HCT116 (cell line): ENCODE measurements at places on chromosomes 1 and 21. TPM values are rescaled to one million over a fixed set of nuclear protein-coding genes. Genes with fewer than 3 reads are reported as not detected.

The NR1I3 gene
- total RNA-seq = not detected

GRCh38 chr1:41184446-41184845, 57.7 kb downstream of the SCMH1 start:
- H3K4me1 ChIP-seq = no peaks in the 10 kb centered on the region
- no peak overlapping the region for H3K27ac ChIP-seq
- no peak overlapping the region for H3K4me3 ChIP-seq
- no peak for DNase-seq
- H3K27me3 ChIP-seq = no peaks in the 10 kb centered on the region

GRCh38 chr1:46030074-46030870, 102.2 kb downstream of the PIK3R3 start:
- no peak for DNase-seq
- H3K27me3 ChIP-seq = no peaks in the 10 kb centered on the region
- peaks cover 3% of the 10 kb centered on the region for H3K36me3 ChIP-seq
- no peaks in the 10 kb centered on the region for H3K4me1 ChIP-seq
- H3K4me3 ChIP-seq = no peak overlapping the region
- no peak overlapping the region for H3K27ac ChIP-seq

The WNT3A gene
- 3.7 TPM for total RNA-seq

DNA sequence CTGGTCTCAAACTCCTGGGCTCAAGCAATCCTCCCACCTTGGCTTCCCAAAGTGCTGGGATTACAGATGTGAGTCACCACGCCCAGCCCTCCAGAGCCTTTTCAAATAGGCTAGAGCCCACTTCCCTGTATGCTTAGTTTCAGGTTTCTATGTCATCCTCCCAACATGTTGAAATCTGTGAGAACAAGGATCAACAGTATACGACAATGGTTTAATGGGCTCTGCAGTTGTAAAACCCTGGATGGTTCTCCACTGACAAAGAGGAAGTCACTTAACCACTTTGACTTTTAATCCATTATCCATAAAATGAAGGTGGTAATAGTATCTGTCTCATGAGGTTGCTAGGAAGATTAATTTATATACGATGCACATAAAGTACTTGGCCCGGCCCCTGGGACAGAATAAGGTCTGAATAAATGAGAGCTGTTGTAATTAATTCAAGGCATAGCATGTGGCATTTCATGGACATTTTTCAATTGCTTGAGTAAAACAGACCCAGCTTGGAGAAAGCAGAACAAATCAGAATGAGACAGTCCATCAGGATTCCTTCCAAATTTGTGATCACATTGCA, 113.9 kb upstream of the ZNF648 start:
- no peaks in the 10 kb centered on the region for H3K27me3 ChIP-seq
- no peaks in the 10 kb centered on the region for H3K36me3 ChIP-seq
- no peak overlapping the region for H3K4me3 ChIP-seq
- no peak for DNase-seq
- no peaks in the 10 kb centered on the region for H3K4me1 ChIP-seq

DNA sequence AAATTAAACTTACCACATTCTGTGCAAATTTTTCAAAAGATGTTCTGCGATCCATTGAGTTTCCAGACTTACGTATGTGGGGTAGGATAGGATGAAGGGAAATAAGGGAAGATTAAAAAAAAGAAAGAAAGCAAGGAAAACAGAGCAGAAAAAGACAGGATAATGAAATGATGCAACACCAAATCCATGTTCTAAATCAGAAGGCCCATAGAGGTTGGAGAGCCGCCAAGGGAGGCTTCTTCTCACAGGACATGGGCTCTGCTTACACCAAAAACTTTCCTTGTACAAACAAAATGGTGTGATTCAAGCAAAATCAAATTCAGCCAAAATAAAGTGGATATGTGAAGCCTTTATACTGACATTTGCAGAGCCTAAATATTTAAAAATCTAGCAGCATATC, 189.5 kb upstream of the GREM2 start:
- DNase-seq = no peak

GRCh38 chr1:214469290-214469689, 82.1 kb downstream of the PTPN14 start:
- peaks cover 69% of the 10 kb centered on the region for H3K4me1 ChIP-seq
- H3K27me3 ChIP-seq = no peaks in the 10 kb centered on the region
- no peak for DNase-seq
- no peak overlapping the region for H3K27ac ChIP-seq
- no peak overlapping the region for H3K4me3 ChIP-seq

The TUFT1 gene
- total RNA-seq = 12.3 TPM

GRCh38 chr1:151710187-151710840, 6.3 kb downstream of the CELF3 start:
- no peaks in the 10 kb centered on the region; the same call in 1 of the 2 replicates for H3K4me1 ChIP-seq
- no peak for DNase-seq
- H3K36me3 ChIP-seq = no peaks in the 10 kb centered on the region

DNA sequence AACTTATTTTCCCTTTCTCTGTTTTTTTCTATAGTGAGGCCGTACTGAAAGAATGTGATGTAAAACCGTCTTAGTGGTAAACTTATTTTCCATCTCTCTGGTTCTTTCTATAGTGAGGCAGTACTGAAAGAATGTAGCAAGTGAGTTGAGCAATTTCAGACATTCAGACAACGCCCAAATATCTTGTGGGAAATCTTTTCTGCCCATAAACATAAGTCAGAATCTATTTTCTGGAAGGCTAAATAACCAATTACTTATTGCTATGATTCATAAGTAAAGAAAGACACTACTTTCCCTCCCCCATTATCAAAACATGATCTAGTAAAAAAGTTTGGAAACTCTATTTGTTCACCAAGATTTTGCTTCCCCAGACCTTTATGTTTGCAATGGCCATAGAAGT, 18.8 kb upstream of the SCCPDH start:
- no peak overlapping the region for H3K4me3 ChIP-seq
- no peaks in the 10 kb centered on the region for H3K27me3 ChIP-seq
- no peaks in the 10 kb centered on the region for H3K4me1 ChIP-seq
- no peak overlapping the region for H3K27ac ChIP-seq
- no peaks in the 10 kb centered on the region for H3K36me3 ChIP-seq
- DNase-seq = no peak

GRCh38 chr1:31702836-31703404, 897 bp downstream of the COL16A1 start:
- peaks cover 49% of the 10 kb centered on the region for H3K4me1 ChIP-seq
- no peak overlapping the region for H3K27ac ChIP-seq
- DNase-seq = no peak
- H3K27me3 ChIP-seq = no peaks in the 10 kb centered on the region
- no peak overlapping the region for H3K4me3 ChIP-seq
- H3K36me3 ChIP-seq = no peaks in the 10 kb centered on the region

The CHODL gene
- not detected for total RNA-seq

The SPRR1A gene
- not detected for total RNA-seq

DNA sequence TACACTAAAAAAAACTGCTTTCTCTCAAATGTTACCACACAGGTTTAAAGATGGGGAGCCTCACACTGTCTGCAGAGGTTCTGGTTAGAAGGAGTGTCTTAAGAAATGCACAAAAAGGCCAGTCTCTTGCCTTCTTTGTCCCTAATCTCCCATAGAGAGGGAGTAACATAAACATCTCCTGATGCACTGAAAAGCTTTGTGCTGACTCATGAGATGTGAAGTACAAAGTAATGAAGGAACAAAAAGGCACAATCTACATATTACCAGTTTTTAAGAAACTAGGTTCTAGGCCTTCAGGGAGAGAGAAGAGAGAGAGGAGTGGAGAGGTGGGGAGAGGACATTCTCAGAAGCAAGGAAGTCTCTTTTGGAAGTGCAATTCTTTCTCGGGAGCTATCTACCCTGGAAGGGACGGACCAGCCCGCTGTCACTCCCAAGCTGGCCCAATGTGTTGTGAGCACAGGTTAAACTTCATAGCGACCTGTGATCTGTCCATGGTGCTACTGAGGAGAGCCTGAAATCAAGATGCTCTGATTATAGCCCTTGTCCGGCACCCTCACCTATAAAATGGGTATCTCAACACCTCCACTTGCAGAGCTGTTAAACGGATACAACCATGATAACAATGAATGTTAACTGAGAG, 458.1 kb downstream of the DISC1 start:
- H3K27me3 ChIP-seq = 0 out of 2 replicates have a peak, but pooled peaks cover 3% of the 10 kb centered on the region
- H3K4me1 ChIP-seq = no peaks in the 10 kb centered on the region
- no peaks in the 10 kb centered on the region for H3K36me3 ChIP-seq
- H3K4me3 ChIP-seq = no peak overlapping the region

- H3K27ac ChIP-seq = no peak overlapping the region
- no peak overlapping the region for H3K4me3 ChIP-seq
- no peak for DNase-seq
- H3K4me1 ChIP-seq = no peaks in the 10 kb centered on the region
- peaks cover 76% of the 10 kb centered on the region for H3K36me3 ChIP-seq
Observed at GRCh38 chr21:32368386-32368785, 24.4 kb downstream of the URB1 start.

The GJA8 gene
- total RNA-seq = not detected

GRCh38 chr1:217776693-217777092, 145.5 kb downstream of the SPATA17 start:
- H3K27me3 ChIP-seq = no peaks in the 10 kb centered on the region
- H3K27ac ChIP-seq = no peak overlapping the region
- DNase-seq = no peak
- H3K4me1 ChIP-seq = no peaks in the 10 kb centered on the region
- no peaks in the 10 kb centered on the region for H3K36me3 ChIP-seq

DNA sequence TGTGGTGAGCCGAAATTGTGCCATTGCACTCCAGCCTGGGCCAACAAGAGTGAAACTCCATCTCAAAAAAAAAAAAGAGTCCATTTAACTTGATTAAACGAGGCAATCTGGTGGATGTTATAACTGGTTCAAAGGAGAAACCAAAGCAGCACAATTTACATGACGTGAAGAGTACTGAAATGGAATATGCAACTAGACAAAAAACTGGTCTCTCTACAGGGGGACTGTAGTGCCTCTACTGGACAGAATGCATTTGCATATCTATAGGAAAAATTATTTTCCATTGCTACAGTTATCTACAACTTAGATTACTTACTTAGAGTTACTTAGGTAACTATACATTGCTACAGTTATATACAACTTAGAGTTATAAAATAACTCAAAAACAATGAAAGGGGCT, 2.7 kb upstream of the CAPN2 start:
- no peaks in the 10 kb centered on the region for H3K27me3 ChIP-seq
- H3K27ac ChIP-seq = peak overlapping the region; percentile 84; the same call in 1 of the 2 replicates
- H3K36me3 ChIP-seq = no peaks in the 10 kb centered on the region
- peaks cover 87% of the 10 kb centered on the region for H3K4me1 ChIP-seq

The ITSN1 gene
- total RNA-seq = 25.8 TPM

The RHEX gene
- not detected for total RNA-seq
